Osteoblast (primary cell): ENCODE measurements at places on chromosomes 16 and 17.

GRCh38 chr16:66378741-66379570 lies 12.5 kb downstream of the CDH5 start:
- DNase-seq = no peak

DNA sequence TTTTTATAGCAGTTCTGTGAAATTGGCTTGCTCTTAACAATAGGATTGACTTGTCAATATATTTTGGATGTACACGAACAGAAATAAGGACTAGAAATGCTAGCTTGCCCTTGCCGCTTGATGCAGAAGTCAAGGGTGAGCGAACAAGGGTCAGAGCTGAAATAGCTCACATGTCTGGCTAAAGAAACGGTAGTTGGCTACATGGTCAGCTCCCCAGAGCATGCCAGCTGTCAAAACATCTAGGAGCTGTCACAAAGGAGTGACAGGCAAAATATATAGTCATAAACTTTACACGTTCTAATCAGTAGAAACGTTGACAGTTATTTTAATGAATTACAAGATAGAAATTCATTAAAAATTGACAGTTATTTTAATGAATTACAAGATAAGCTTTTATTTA lies 2.9 kb upstream of the MEIOB start:
- no peak for DNase-seq

DNA sequence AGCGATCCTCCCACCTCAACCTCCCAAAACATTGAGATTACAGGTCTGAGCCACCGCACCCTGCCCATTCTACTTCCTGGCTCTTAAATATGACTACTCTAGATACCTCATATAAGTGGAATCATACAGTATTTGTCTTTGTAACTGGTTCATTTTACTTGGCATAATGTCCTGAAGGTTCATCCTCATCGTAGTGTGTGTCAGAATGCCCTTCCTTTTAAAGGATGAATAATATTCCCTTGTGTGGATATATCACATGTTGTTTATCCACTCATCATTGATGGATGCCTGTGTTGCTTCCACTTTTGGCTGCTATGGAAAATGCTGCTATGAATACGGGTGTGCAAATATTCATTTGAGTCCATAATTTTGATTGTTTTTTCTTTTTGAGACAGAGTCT lies 5.7 kb upstream of the CETP start:
- DNase-seq = no peak

DNA sequence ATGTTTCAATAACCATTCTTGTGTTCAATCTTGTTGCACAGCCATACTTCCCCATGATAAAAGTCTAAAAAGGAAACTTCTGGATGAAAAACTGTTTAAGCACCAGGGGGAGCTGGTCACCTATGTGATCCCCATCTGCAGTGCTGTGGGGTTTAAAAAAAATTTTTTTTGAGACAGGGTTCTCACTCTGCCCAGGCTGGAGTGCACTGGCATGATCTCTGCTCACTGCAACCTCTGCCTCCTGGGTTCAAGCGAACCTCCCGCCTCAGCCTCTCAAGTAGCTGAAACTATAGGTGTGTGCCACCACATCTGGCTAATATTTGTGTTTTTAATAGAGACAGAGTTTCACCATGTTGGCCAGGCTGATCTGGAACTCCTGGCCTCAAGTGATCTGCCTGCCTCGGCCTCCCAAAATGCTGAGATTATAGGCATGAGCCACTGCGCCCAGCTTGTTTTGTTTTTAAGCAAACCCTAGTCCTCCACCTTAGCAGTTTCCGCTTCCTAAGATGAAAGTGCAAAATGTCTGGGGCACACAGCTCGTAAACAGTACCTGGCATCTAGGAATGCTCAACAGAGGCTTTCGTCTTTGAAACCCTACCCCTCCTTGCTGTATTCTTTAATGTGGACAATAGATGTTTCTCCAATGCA lies 25.4 kb downstream of the DNAJA2 start:
- DNase-seq = peak; percentile 65

GRCh38 chr17:57174591-57174990 lies 81.7 kb upstream of the MSI2 start:
- DNase-seq = no peak

- peak; percentile 8 for DNase-seq
Observed at GRCh38 chr17:40103688-40104087, 3.3 kb upstream of the NR1D1 start.

DNA sequence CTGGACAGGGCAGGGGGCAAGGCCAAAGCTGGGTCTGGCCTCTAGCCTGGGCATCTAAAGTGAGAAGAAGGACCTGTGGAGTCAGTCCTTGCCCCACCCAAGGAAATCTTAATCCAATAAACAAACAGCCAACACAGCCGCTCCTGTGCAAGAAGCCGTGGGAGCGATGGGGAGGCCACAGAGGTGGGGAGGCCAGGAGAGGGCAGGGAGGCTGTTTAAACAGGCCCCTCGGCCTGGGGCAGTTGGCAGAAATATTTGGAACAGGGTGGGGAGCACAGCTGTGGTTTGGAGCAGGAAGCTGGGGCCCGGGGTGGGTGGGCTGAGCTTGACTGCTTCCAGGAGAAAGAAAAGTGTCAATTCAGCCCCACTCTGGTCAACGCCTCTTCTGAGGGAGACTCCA lies 5.3 kb downstream of the ZNF385C start:
- DNase-seq = no peak

DNA sequence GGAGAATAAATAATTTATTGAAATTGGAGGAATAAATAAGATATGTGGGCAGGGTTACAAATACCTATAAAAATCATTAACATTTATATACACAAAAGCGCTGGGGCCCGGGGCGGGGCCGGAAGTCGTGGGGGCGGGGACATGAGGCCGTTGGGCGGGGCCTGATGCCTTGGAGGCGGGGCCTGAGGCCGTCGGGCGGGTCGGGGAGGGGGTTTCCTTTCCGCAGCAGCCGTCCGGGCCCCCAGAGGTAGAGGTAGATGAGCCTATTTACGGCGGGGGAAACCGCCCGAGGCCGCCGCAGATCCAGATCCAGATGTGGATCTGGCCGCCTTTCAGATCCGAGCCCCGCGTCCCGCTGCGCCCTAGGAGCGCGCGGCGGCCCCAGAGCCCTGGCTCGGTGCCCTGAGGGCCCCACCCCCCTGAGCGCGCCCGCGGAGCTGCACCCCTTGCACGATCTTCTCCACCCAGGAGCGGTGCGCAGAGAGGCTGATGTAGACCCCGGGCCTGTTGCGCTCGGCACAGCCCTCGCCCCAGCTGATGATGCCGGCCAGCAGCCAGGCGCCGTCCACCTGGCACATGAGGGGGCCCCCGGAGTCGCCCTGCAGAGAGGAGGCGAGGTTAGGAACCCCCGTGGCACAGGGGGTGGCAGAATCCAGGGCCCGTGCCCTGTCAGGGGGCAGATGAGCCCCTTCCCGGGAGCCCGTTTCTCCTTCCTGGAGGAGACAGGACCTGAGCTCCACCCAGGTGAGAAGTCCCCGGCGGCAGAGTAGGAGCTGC lies 5.1 kb downstream of the PRSS22 start:
- DNase-seq = peak; percentile 57
